ENCODE measurements at places on chromosomes 12 and 14. TPM values are rescaled to one million over a fixed set of nuclear protein-coding genes. Genes with fewer than 3 reads are reported as not detected.

GRCh38 chr12:114409852-114410600 lies 4.1 kb upstream of the TBX5 start:
- H3K4me1 ChIP-seq: peaks cover 9% of the 10 kb centered on the region
- no peaks in the 10 kb centered on the region for H3K36me3 ChIP-seq
- no peak overlapping the region for H3K27ac ChIP-seq
- H3K27me3 ChIP-seq: peaks cover 33% of the 10 kb centered on the region
- H3K4me3 ChIP-seq: no peak overlapping the region

DNA sequence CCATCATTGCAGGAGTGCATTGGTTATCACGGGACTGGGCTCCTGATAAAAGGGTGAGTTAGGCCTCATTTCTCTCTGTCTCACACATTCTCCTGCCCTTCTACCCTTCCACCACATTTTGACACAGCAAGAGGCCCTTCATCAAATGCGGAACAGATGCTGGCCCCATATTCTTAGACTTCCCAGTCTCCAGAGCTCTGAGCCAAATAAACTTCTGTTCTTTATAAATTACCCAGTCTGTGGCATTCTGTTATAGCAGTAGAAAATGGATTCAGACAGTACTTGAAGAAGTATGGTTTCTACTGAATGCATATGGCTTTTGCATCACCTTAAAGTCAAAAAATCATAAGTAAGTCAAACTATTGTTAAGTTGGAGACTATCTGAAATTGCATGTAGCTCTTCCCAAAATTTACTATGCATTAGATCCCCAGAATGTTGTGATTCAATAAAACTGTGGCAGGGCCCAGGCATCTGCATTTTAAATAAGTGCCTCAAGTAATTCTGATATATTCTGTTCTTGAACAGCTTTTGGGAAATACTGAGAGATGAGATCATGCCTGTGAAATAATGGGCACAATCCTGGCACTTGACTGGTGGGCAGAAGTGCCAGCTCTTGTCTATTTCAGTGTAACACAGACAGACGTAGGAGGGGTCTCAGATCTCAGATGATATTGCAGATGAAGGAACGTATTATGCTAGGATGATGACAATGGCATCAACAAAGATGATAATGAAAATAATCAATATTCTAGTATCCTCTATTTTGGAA lies 68.2 kb downstream of the E2F7 start:
- no peaks in the 10 kb centered on the region for H3K4me1 ChIP-seq
- H3K36me3 ChIP-seq: no peaks in the 10 kb centered on the region
- no peak overlapping the region for H3K4me3 ChIP-seq
- H3K27me3 ChIP-seq: no peaks in the 10 kb centered on the region
- DNase-seq: no peak
- no peak overlapping the region for H3K27ac ChIP-seq

DNA sequence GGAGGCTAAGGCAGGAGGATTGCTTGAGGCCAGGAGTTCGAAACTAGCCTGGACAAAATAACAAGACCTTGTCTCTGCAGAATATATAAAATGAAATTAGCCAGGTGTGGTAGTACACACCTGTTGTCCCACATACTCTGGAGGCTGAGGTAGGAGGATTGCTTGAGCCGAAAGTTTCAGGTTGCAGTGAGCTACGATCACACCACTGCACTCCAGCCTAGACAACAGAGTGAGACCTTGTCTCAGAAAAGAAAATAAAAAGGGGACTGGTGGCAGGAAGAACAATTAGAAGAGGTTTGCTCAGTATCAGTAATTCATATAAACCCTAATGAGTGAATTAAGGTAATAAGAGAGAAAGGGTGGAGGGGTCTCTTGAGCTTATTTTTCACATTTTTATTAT lies 8.0 kb downstream of the PSMA6 start:
- no peak overlapping the region for H3K4me3 ChIP-seq
- no peak for DNase-seq
- H3K27ac ChIP-seq: no peak overlapping the region
- no peaks in the 10 kb centered on the region for H3K27me3 ChIP-seq

GRCh38 chr14:99187858-99188257 lies 84.1 kb downstream of the BCL11B start:
- no peak overlapping the region for H3K4me3 ChIP-seq
- no peak for DNase-seq
- no peaks in the 10 kb centered on the region for H3K36me3 ChIP-seq

- DNase-seq: no peak
- no peaks in the 10 kb centered on the region for H3K27me3 ChIP-seq
- H3K27ac ChIP-seq: no peak overlapping the region
Measured at GRCh38 chr12:93056971-93057535, 128.0 kb upstream of the EEA1 start.

The PLA2G1B gene
- total RNA-seq: 1.4 TPM

The TTC9 gene
- total RNA-seq: 0.59 TPM

Measured in liver (tissue), 10 donors.